Esophagus muscularis mucosa (tissue), 4 donors: ENCODE measurements at places on chromosomes 5 and 9.

DNA sequence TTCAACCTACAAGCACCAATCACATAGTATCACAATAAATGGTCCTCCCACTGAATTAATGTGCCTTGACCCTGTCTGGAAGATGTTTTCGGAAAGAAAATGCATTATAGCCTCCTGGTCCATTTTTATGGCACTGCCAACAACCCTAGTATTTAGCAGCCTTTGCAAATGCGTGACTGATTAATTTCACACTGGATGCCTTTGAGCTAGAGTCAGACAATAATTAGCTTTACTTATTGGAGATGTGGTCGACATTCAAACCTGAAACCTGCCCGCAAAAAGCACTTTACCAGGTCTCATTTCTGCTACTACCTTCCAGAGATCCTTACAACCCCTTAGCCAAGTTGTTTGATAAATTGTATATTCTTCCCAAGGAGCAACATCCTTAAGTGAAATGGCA, 119.3 kb upstream of the DPYSL3 start:
- DNase-seq = no peak

GRCh38 chr9:38370176-38370575, 22.3 kb upstream of the ALDH1B1 start:
- no peak for DNase-seq

GRCh38 chr9:135968083-135968476, 6.9 kb upstream of the UBAC1 start:
- DNase-seq = no peak

GRCh38 chr5:168327019-168327421, 35.6 kb downstream of the WWC1 start:
- DNase-seq = no peak

- DNase-seq = no peak
Measured at GRCh38 chr9:101462558-101462957, 27.0 kb upstream of the ALDOB start.

- DNase-seq = no peak
Measured at GRCh38 chr5:90133941-90134340, 275.6 kb downstream of the CETN3 start.

- no peak for DNase-seq
Measured at GRCh38 chr9:82130331-82131042, 141.9 kb downstream of the SPATA31D1 start.

GRCh38 chr5:139642891-139643871, 5.0 kb upstream of the CXXC5 start:
- no peak for DNase-seq

- DNase-seq = no peak
Measured at GRCh38 chr9:136174779-136175615, 29.9 kb downstream of the LHX3 start.

GRCh38 chr9:136007934-136008692, 46.9 kb upstream of the UBAC1 start:
- DNase-seq = no peak

DNA sequence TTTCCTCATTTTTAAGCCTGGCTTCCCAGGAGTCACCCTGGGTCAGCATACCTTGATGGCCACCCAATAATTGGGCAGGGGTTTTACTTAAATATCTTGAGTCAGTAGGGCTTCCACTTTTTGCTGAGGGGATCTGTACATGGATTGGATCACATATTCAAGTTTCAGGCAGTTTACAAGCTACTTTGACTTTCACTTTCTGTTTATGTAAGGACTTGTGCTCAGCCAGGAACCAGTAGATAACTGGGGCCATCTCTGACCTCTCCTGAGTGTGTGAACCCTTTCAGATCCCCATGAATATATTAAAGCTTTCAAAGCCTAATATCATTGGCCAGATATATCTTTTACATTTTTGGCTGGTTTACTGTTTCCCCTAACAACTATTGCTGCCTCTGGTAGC, 45.1 kb downstream of the SLCO6A1 start:
- no peak for DNase-seq

GRCh38 chr5:102229685-102230084, 66.4 kb downstream of the SLCO4C1 start:
- DNase-seq = no peak

DNA sequence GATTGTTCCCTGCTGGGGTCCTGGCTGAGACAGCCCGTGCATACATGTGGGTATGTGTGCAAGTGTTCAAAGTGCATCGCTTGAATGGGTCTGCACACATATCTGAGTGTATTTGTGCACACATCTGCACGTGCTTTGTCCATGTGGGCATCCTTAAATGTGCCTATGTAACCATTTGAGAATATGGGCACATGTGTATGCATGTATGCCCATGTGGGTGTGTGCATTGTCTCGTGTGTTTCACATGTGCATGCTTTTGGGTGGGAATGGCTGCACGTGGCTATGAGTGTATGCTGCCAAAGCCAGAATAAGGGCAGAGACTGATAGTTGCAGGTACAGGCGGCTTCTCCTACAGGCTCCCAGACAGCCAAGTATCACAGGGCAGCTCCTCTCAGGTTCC, 107.3 kb downstream of the LHX2 start:
- DNase-seq = no peak

DNA sequence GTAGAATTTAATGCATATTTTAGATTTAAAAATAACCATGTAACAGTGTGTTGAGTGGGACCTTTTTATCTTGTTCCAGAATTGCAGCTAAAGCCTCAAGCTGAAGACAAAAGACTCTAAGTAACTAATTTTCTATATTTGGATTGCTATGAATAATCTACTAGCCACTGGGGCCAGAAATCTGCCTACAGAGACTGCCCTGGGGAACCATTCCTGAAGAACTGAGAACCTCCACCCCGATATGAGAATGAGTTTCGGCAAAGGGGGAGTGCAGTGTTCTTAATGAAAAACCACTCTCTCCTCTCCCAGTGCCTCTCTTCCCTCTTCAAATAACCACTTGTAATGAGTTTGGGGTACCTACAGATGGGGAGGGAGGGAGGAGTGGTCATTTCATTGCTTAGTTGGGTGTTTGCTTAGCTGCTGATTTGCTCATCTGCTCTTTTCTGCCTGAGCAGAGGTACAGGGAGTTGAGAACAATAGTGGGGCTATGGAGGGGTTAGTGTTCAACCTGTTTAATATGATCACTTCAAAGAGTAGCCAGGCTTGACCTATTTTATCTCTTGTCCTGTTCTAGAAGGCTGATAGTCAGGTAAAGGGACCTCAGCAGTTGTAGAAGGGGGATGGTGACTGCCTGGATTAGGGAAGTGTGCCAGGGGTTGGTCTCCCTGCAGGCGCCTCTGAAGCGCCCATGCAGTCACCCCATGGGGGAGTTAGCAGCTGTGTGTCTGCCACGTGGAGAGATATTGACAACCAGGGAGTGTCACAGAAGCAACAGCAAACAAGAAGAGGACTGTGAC, 47.7 kb downstream of the ATG10 start:
- DNase-seq = no peak

- DNase-seq = no peak
Measured at GRCh38 chr9:110537841-110538646, 41.5 kb downstream of the SVEP1 start.

DNA sequence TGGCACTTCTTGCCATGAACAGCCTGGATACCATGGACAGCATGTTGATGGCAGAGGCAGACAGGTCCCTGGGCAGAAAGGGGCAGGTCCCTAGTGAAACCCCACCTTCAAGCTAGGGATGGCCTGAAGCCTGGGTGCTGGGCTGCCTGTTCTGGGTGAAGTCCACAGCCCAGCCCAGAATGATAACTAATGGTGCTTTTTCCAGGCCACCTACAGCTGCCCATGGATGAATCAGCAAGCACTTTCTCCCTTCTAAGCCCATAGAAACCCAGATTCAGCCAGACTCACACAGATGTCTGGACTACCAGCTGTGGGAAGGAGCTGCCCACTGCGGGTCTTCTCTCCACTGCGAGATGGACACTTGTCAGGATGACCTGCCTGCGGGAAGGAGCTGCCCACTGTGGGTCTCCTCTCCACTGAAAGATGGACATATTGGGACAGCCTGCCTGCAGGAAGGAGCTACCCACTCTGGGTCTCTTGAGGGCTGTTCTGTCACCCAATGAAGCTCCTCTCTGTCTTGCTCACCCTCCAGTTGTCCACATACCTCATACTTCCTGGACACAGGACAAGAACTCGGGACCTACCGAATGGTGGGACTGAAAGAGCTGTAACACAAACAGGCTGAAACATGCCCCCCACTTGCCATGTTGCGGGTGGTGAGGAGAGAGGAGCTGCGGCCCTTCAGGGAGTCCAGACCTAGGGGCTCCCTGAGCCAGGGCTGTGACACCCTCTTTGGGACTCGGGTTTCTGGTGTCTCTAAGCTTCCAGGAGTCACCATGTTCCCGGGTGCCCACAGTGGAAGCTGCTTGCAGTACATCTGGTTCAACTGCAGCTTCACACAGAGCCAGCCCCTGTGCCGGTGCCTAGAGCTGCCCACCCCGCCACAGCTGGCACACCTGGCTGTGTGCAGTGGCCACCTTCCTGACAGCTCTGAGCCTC, 60.7 kb upstream of the SYNPO start:
- no peak for DNase-seq

GRCh38 chr9:126697330-126697729, 83.6 kb downstream of the LMX1B start:
- DNase-seq = no peak

GRCh38 chr9:124450241-124450924, at the start of gene ADGRD2:
ADGRD2 (plus strand) TSS chr9:124450451; CDS start chr9:124451667, 1,216 bp downstream.
- no peak for DNase-seq

- no peak for DNase-seq
Measured at GRCh38 chr5:32323741-32324140, 11.0 kb upstream of the MTMR12 start.

- no peak for DNase-seq
Measured at GRCh38 chr5:112316731-112317130, 102.3 kb downstream of the EPB41L4A start.

GRCh38 chr9:81113453-81114124, 575.8 kb downstream of the TLE1 start:
- DNase-seq = no peak

DNA sequence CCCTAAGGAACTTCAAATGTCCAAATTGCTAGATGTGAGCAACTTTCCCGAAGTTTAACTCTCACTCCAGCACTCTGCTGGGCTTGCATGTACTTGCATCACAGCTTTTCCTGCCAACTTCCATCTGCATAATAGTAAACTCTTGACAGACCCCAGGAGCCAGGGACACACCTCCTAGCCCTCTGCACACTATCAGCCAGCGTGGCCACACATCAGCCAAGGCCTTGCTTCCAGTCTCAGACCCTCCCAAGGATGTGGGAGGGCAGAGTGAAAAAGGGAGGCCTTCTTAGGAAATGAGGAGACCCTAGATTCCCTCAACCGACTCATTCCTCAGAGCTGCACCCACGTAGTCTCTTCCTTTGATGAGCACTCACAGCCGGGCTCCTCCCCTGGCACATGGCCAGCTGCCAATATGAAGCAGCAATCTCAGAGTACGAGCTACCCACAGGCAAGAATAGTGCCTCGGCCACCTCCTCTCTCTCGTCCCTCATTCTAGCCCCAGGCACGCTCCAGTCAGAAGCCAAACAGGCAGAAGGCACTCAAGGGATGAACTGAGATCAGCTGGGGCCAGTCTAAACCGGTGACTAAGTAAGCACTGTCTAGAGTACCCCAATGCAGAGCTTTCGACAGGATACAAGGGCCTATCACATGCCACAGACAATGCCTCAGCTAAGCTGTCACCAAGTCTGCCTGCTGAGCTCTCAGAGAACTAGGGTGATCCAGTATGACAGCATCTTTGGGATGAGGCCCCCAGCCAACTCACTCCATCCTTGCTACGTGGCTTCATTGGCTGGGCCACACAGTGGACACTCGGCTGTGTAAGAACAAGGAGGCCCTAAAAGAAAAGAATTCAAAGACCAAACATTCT, 2.3 kb downstream of the P4HA2 start:
- no peak for DNase-seq
